ENCODE measurements at places on chromosomes 11 and 22.

DNA sequence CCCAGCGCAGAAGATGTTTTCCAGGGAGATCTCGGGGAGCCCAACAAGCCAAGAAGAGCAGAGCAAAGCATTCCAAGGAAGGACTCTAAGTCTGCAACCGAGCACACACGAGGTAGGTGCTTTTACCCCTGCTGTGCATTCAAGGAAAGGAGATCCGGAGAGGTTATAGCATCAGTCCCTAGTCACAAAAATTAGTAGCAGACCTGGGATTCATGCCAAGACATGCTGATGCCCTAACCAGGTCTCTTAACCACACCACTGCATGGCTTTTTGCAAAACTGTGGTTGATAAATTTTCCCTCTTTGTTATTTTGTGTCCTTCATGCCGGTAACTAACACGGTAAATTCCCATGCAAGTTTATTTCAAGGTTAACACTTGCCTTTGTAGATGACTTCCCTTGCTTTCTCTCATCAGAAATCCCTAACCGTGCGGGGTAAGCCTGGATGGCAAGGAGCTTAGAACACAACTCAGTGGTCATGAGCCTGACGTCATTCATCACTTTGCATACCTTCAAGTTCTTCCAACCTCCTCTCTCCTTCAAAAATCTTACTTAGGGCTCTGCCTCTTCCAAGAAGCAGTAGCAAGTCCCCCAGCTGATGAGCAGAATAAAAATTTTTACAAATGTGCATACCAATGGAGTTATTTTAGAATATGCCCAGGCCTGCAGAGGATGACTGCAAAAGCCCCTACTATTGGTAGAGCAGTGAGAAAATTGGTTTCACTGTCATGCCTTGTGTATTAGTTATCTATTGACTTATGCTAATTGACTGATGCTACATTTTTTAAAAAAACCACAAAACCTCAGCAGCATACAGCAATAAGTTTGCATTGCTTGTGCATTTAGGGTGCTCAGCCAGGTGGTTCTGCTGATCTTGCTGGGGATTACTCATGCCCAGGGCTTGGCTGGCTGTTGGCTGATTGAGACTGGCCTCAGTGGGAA, 465.1 kb downstream of the MN1 start:
- DNase-seq = no peak

GRCh38 chr11:117192401-117192875, 6.7 kb upstream of the TAGLN start:
- DNase-seq = no peak

DNA sequence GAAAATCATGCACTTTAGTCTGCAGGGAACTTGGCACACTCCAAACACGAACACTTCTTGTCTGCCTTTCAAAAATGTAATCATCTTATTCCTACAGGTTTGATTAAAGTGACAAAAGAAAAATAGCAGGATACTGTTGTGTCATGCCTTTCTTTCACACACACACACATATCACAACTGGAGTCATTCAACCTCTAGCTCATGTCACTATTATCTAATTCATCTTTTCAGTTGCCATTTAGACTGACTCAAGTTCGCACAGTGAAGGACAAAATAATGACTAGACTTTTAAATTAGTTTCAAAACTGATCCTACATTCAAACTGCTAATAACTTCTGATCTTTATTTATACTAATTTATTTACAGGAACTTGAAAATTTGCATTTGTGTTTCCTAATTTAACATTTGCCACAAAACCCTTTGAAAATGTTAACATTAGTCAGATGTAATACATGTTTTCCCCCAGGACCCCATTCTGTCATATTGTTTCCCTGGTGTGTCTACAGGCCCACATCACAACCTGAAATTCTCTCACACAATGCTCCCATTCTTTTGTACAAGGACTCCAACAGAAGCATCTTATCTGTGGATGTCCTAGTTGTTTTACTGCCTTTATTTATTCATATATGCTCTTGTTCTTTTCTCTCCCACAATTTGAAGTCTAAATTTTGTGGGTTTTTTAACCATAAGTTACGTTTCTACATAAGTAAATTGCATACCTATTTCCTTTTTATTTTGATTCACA, 171.1 kb downstream of the GRIA4 start:
- no peak for DNase-seq

- peak; percentile 58 for DNase-seq
These were observed 8.6 kb upstream of the MMP8 start for GRCh38 chr11:102733232-102733875.

GRCh38 chr22:21736948-21737347, 1.4 kb upstream of the YPEL1 start:
- DNase-seq = no peak

Data from breast epithelium (tissue), 4 donors.